ENCODE measurements at places on chromosomes 6 and 20.
A peak's percentile ranks its signal among the peaks of the same experiment; 100 is the strongest.

DNA sequence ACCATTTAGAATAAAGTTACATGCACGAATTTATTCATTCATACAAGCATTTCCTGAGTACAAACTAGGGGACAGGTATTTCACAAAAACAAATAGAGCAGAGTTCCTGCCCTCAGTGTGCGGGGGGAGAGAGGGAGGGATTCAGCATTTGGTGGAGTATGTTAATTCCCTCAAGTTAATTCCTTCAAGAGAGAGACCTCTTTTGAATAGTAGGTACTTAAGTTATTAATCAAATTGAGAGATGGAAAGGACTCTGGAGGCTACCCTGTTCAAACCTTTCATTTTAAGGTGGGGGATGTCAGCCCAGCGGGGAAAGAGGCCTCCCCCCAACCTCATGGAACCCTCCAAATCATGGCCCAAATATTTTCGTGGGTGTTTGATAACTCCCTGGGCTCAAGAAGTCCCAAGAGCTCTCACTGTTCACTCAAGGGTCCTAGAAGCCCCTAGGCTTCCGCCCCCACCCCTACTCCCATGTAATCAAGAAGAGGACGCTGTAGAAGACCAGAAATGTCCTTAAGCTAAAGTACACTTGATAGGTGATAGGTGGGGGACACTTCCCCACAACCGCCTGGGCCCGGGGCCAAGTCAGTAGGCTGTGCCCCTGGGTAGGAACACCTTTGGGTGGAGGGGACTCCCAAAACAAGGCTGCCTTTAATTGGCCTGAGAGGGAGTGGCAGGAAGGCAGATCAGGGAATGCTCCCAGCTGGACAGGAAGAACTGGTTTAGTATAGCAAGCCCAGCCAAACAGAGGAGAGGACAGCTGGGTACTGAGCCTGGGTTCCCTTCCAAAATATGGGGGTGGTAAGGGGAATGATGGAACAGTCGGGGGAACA, 2.9 kb downstream of the SDC4 start:
- DNase-seq: no peak

- no peak for DNase-seq
Measured at GRCh38 chr6:15327271-15327670, 81.4 kb downstream of the JARID2 start.

GRCh38 chr20:12829170-12829569, 179.6 kb upstream of the SPTLC3 start:
- no peak for DNase-seq

- DNase-seq: no peak
Measured at GRCh38 chr20:32727683-32728082, 15.6 kb downstream of the COMMD7 start.

GRCh38 chr20:20409331-20409730, 41.4 kb downstream of the INSM1 start:
- no peak for DNase-seq

DNA sequence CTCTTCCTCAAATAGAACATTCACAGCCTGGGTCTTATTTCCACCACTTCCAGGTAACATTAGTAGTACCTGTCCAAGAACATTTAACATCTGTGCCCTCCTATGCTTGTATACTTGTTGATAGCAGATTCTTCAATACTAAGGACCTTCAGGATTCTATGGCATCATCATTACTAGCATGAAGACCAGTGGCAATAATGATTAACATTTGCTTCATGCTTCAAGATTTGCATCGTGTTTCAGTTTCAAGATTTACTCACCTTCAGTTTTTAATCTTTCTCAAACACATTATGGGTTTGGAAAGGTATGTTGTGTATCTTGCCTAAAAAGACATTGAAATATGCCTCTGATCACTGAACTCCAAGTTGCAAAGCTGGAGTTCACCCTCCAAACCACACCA, 412.8 kb upstream of the NRSN1 start:
- DNase-seq: no peak

DNA sequence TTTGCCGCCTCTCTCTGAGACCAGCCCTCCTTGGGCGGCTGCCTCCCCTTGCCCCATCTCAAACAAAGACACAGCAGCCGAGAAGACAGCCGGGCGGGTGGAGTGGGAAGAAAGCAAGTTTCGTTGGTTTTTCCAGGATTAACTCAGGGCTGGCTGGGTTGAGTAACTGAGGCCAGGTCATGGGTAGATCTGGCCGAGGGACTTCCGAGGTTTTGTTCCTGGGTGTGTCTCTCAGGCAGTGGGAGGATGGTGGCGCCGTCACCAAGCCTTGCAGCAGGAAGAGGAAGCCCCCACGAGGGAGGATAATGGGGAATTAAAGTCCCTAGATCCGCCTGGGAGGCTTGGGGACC, 167.2 kb downstream of the TTLL2 start:
- DNase-seq: no peak

DNA sequence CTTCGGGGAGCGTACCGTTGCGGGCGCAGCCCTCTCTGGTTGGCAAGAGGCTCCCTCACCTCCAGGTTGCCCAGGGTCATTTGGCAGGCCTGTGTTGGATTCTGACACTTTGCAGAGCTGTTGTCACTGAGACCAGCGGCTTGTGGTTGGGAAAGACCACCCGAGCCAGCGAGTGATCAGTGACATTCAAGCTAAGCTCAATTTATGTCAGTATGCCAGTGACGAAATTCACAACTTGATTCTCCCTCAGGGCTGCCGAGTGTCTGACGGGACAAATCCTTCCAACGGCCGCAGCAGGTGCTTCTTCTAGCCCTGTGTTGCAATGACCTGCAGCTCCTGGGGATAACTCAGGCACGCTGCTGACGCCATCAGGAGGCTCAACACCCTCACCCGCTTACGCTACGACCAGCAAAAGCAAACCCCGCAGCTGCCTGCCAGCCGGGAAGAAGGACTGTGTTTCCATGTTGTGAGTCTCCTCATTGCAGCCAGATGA, 16.9 kb upstream of the SLC22A2 start:
- DNase-seq: no peak

DNA sequence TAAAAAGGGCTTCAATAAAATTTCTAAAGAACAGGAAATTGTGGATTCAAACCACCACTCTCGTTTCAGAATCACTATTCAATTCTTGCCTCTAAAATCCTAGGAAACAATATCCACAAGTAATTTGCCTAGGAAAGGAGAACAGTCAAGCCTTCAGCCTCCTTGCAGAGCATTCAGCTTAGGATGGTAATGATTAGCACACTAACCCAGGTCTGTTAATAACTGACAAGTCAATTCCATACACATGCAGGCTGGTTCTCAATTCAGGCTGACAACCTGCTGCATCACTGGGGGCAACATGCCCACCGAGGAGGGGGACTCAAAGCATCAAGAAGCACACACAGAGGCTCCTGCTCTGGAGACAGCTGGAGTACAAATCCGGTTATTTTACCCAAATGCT, 57.6 kb downstream of the GMDS start:
- no peak for DNase-seq

DNA sequence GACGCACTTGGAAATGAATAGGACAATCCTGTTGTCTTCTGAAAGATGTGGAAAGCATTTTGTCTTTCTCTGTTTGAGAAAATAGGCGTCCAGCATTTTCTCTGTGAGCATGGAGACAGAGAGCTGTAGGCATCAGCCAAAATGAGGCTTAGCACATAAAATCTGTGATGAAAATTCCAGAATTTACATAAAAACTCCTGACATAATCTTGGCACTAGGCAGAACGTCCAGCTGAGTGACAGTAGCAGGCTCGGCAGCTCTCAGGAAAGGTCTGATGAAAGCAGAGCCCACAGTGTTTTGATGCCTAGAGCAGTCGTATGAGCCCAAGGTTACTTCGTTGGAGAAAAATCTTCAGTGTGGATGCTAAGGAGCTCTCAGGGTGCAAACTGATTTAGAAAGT, 543.3 kb upstream of the MAP3K7 start:
- DNase-seq: no peak

DNA sequence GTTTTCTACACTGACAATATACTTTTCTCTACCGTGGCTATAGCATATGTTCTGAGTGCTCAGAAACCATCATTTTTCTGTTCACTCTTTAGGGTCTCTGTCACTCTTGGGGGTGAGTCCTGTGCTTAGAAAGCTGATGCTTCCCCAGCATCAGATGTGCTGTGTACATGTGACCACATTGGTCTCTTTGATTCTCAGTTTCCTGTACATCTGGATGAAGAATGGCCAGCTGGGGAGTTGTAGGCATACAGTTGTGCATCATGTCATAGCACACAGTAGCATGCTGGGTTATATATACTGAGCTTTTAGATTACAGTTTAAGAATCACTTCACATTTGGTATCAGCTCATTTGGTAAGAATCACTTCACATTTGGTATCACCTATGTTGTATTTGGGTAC, 238.6 kb upstream of the PREP start:
- no peak for DNase-seq

GRCh38 chr6:168322966-168323365, 3.4 kb upstream of the DACT2 start:
- DNase-seq: no peak

DNA sequence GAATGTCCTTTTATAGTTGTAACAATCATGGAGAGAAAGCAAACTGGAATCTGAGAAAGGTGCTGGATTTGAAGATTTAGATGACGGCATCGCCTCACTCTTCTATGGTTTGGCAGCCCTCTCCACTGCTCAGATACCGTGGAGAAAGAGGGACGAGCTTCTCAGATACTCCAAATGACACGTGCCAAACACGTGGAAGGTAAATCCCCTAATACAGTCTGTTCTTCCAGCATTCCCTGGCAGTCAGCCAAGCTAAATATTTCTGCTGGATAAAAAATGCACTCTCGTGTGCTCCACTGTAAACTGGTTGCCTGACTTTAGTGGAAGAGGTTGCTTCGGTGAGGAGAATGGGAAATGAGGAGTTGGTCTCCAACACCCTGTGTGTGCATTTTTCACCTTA, 16.7 kb upstream of the PRDM1 start:
- DNase-seq: peak; percentile 88

GRCh38 chr6:123127807-123128206, 131.8 kb downstream of the CLVS2 start:
- DNase-seq: no peak

GRCh38 chr20:38725931-38726803, 1.9 kb downstream of the SLC32A1 start:
- peak; percentile 57 for DNase-seq

GRCh38 chr6:40474937-40475336, 112.2 kb downstream of the LRFN2 start:
- DNase-seq: no peak

GRCh38 chr6:17938901-17939300, 48.5 kb downstream of the KIF13A start:
- no peak for DNase-seq

GRCh38 chr6:4656106-4656505, 120.1 kb upstream of the CDYL start:
- no peak for DNase-seq

DNA sequence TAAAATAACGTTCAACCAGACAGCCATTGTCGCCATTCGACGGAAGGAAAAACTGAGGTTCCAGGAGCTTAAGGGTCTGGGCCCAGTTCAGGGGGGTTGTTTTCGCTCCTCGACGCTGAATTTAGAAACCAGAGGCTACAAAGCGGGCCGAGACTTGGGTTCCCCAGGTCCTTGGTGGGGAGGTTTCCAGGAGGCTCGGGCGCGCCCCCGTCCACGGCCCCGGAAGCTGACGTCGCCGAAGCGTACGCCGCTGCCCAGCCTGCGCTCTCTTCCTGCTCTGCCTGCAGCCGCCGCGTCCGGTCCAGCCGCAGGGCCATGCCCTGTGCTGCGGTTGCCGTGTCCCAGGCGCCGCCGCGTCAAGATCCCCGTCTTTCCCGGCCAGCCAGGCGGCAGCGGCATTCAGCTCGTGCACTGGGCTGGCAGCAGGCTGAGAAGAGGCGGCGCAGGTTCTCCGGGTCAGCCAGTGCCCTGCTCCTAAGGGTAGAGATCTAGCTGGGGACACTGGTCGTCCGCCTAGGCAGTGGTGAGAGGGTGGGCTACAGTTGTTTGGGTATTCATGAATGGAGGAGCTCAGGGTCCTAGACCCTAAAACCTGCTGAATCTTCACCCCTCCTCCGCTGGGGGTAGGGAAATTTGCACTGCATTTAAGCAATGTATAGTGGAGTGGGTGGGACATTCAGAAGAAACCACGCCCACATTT, 901 bp upstream of the TRIM26 start:
- no peak for DNase-seq

DNA sequence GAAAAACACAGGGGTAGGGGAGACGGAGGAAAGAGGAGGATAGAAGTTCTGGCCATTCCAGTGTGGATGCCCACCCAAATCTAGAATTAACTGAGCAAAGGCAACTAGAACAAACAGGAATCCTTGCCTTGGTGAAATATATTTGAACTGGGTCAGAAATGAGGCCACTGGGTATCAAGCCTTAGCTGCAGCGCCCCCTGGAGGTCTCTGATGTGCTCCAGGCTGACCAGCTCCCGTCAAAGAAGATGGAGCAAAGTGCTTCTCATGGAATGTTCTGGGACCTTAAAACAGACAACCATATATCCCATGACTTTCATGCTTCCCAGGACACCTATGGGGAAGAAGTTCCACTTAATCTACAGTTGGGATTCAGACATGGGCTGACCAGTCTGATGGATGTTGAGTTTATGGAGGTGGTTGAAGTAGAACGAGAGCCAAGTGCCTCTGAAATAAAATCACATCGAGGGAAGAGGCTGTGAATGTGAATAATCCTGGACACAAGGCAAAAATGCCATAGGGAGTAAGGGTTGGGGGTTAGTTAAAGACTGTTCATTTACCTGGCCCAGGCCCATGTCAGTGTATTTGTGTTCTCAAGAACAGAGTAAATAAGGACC, 50.4 kb downstream of the HLA-DPB1 start:
- no peak for DNase-seq

DNA sequence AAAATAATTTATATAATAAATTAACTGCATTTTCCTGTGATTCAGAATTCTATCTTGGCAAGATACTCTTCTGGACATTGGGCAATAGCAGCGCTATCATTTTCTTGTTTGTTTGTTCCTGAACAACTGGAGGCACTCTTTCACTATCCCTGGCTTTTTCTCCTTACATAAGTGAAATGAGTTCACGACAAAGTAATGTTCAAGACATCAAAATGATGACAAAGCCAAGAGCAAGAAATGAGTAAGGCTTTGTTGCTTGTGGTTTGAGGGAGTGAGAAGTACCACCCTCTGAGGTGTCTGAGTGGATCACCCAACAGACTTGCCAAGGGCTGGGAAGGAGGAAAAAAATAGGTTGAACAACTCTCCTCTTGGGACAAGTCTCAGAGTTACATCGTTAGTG, 466.6 kb upstream of the JAG1 start:
- no peak for DNase-seq

GRCh38 chr6:140485740-140486449, 1111.4 kb upstream of the CITED2 start:
- DNase-seq: no peak

DNA sequence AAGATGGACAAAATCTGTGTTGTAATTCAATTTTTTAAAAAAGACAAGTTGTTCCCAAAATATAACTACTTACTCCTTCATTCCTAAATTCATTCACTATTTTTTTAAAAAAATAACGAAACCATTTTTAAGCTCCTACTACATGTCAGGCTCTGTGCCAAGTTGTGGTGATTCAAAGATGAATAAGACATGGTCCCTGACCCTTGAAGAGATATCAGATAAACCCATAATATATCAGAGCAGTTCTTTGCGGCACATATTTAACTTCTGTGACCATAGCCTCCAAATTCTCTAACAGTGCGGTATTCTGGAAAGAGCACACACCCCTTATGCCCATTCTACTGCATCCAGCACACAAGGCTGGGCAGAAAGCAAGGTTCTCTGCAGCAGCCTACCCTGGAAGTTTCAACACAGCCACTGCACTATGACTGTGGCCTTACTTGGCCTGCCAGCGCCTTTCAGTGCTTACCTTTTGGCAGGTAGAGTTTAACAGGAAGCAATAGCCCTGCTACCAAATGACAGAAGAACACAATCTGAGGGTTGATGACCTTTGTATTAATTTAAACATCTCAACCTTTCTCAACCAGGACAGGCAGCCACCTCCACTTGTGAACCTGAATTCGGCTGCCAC, 406.5 kb downstream of the BTBD9 start:
- no peak for DNase-seq

Measured in NCI-H446 (cell line).